ENCODE measurements at places on chromosomes 16 and 17.
A peak's percentile ranks its signal among the peaks of the same experiment; 100 is the strongest.

GRCh38 chr16:9909072-9909825, 273.0 kb downstream of the GRIN2A start:
- DNase-seq, result no peak

- no peak for DNase-seq
Measured at GRCh38 chr16:78962457-78962929, 638.0 kb downstream of the MAF start.

- DNase-seq, result no peak
Measured at GRCh38 chr17:68301438-68301959, 10.2 kb downstream of the ARSG start.

- no peak for DNase-seq
Measured at GRCh38 chr17:50365649-50366393, 7.2 kb downstream of the MRPL27 start.

DNA sequence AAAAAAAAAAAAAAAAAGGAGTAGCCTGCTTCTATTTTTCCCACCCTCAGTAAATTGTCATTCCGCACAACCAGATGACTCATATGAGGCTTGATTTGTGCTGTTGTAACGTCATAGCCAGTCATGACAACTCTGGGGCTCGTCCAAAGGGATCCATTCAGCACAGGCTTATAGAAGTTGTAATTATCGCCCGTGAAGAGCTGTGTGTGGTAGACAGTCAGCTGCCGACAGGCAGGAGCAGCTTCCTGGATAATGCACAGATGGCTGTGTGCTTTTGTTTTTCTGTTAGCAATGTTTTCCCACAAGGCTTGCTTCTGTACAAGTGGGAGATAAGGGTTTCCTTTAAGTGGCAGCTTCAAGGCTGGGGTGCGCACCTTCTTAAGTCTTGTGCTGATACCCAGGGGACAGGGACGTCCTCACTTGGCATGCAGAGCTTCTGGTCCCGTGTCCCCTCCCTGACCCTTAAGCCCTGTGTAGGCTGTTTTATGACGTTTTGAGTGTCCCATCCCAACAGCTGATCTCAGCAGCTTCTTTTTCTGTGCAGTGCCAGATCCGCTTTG, 26.0 kb downstream of the SNX29 start:
- no peak for DNase-seq

DNA sequence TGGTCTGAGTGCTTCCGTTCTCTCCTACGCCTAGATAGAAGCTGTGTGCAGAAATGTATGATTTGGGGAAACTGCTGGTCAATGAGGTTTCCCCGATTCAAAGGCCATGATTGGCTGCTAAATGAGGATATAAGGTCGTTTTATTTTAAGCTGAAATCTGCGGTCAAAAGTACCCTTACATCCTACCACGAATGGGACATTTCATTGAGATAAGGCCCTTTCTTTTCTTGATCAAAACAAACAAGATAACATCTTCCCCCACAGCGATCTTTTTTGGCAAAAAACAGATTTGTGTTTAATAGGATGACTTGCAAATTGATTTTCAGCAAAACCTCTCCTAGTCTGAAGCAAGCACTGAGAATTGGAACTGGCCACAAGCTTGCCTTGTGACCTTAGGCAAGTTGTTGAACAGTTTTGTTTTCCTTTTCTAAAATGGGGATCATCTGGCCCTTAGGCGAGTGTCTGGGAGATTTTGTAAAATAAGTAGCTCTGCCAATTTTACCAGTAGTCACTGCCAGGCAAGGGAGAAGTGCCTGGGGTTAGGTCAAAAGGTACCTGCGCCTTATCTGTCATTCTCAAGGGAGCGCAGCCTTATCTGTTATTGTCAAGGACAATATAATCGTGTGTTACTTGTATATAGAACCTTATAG, 635 bp downstream of the SCPEP1 start:
- no peak for DNase-seq

DNA sequence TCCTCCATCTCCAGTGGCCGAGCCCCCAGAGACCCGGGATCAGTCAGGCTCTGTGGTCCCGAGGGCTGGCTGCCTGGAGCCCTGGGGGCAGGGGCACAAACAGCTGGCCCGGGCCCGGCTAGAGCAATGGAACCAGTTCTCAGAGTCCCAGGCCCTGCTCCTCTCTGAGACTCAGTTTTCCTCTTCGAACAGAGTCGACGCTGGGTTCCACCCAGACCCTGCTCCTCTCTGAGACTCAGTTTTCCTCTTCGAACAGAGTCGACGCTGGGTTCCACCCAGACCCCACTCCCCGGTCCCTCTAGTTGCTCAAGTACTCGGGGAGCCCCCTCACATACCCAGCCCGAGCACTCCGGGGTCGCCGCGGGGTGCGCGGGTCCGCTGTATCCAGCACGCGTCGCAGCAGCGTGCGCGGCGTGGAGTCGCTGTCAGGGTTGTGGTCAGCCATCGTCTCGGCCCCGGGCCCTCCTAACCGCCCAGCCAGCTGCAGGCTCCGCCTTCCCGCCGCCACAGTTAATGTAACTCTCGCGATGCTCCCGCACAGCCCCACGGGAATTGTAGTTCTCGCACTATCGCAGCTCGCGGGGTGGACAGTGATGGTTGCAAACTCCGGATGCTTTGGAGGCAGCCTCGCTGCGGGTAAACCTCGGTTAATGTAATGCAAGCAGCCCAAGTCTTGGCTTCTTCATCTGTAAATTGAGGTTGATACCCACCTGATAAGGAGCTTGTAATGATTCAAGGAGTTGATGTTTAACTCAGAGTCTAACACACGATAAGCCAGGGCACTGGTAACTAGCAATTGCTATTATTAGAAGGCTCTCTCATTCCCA, 8.5 kb upstream of the THAP11 start:
- peak; percentile 93 for DNase-seq

- no peak for DNase-seq
Measured at GRCh38 chr16:46573008-46573833, 48.0 kb downstream of the SHCBP1 start.

DNA sequence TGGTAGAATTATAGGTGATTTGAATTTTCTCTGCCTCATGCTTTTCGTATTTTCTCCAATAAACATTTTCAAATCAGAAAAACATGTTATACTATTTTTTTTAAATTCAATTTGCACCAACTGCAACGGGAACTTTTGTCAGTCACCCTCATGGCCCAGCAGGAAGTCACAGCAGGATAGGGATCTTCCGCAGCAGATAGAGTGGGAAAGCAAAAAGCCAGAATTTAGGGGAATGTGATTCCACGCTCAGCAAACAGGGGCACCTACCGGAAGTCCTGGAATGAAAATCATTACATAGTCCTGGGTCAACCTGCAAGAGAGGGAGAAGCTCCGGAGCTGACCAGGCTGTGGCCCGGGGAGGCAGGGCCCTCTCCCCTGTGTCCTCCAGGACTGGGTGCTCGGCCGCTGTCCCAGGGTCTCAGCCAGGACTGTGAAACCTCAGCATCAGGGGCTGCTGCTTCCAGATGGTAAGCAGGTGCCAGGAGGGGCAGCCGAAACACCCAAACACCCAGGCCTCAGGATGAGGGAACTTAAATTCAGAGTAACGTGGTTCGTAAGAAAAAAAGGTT, 3.9 kb downstream of the SLC47A2 start:
- DNase-seq, result no peak

DNA sequence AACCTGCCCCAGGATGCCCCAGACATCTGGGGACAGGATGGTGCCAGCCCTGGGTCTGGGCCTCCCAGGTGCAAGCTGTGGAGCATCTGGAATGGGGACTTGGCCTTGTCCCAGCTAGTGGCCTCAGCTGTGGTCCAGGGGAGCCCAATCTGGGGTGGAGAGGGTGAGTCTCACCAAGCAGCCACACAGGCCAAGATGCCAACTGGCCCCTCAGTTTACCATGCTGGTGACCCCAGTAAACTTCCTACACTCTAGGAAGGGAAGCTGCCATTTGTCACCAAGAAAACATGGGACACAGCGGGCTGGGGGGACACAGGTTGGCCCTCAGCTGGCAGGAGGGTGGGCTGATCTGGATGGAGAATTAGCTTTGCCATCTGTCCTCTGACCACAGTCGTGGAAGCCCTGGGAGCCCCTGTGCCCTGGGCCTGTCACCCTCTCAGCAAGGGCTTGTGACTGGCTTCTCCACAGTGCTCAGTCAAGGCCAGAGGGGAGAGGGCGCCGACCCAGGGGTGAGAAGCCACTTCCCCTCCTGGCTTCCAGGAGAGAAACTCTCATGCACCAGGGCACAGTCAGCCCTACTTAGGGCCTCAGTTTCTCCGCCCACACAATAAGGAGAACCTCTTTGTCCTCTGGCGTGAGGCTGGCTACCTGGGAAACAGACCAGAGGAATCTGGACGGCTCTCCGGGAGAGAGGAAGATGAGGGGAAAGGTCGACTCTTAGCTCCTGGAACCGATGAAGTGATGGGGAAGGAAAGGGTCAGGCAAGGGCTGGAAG, 126.4 kb upstream of the SMURF2 start:
- DNase-seq, result no peak

Measured in mesothelial cell of epicardium (in vitro differentiated cells).